Activated gamma-delta T cell treated with anti-CD3 and anti-CD28 coated beads, Interleukin-2, amount 50 U/mL, for 16 hours (primary cell): ENCODE measurements at places on chromosomes 3 and 15.

- no peak for DNase-seq
These were observed 55.2 kb upstream of the CHRNA7 start for GRCh38 chr15:31974855-31975829.

DNA sequence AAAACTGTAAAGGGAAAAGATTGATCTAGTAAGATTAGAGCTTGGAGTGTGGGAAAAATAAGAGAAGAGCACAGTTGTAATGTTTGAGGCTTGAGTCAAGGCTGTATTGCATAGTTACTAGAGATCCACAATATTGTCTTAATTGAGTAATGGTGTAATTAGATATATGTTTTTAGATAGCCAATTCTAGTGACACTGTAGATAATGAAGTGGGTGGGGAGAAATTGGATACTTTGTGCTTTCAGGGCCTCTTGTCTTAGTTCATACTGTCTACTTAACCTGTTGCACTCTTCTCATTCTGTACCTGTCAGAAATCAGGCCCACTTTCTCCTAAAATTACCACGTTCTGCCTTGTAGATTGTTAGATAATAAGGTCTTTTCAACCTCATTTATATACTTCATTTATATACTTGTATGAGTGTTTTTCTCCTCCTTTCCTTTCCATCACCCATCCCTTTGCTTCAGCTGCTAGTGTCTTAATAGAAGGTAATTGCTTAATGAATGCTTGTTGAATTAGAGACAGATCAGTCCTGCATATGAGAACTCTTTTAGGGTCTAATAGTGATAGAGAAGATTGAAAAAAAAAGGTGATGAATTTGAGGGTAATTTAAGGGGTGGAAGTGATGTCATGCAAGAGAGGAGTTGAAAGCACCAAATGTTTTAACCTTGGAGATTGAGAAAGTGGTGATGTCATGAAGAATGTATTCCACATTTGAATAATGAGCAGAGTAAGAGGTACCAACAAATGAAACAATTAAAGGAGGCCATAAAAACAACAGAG, 32.0 kb downstream of the PIK3CA start:
- DNase-seq: no peak

DNA sequence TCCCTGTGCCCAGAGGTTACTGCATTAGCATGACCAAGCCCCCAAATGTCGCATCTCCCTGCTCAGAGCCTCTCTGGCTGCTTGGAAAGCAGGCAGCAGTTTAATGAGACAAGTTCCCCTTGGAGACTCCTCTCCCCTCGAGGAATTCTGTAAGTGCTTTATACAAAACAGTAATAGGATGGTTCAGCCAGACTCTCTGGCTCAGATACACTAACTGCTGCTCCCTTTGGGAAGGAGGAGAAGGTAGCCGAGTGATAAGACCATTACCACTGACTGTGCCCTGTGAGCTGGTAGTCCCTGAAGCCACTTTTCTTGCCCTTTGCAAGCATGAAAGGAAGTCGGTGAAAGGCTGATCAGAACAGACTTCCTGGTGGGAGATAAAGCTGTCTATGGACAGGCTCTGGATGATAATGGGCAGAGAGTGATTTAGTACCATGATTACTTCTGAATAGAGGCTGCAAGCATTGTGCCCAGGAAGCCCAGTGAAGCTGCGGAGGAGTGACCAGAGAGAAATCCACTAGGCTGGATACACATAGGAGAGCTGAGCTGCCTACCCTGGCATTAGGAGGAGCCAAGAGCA, 100.8 kb downstream of the SEMA6D start:
- no peak for DNase-seq

DNA sequence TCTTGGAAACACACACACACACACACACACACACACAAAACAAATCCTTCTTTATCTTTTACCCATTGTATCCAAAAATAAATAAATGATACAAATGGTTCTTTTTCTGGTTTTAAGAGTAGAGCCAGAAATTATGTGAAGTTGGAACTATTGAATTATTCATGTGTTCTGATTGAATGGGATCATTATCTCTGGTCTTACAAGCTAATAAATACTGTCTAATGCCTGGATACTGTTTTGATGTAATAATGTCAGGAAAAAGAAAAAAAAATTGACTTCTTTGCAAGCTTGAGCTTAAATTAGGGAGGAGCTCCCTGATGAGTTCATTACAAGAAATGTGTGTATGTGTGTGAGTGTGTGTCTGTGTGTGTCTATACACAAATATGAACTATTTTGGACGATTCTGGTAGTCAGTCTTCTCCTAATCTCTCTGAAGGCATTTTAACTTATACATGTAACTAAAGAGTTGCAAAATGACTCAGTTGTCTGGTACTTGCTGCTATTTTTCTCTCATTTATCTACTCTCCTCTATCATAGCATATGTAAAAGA, 507.2 kb upstream of the AGTR1 start:
- DNase-seq: no peak

- DNase-seq: no peak
These were observed 25.9 kb downstream of the ADGRG7 start for GRCh38 chr3:100635273-100635701.

GRCh38 chr3:135929670-135930069, 35.9 kb upstream of the PPP2R3A start:
- no peak for DNase-seq

- no peak for DNase-seq
These were observed 32.0 kb upstream of the RYK start for GRCh38 chr3:134282659-134283047.

DNA sequence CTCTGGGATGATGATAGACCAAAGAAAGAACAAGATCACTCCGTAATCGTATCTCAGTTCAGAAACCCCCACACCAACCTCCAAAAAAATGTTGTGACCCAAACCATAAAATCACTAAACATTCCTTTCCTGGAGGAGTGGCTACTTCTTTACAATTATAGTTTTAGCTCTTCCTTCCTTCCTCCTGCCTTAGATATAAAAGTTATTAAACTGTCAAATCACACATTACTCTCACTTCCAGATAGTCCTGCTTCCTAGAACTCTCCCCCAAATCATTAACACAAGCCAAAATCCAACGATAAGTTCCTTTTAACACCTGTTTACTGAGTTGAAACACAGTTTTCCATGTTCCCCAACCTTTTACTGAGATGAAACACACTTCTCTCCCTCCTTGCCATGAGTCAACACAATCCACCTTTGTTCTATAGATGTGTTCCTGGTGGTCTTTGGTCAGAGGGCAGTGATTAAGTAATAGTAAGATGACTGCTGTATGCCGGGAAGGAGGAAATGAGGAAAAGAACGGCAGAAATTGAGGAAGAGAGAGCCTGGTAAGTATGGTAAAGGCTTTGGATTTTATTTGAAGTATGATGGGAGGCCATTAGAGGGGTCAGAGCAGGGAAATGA, 8.3 kb upstream of the CRYGS start:
- no peak for DNase-seq

DNA sequence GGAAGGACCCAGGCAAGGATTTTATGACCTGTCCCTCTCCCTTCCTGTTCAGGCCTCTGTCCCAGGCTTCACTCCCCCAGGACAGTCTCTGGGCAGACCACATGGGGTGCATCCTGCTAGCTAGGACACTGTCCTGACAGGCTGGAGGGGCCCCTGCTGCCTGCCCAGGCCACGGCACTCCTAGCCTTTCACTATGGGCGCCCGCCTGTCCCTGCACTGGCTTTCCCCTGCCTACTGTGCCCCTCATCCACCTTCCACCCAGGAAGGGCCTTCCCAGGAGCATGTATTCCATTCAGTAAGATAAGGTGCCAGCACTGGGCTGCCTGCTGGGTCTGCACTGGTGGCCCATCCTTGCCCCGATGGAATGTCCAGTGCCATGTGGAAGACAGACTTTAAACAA, 145.3 kb downstream of the DNAJB8 start:
- DNase-seq: no peak

DNA sequence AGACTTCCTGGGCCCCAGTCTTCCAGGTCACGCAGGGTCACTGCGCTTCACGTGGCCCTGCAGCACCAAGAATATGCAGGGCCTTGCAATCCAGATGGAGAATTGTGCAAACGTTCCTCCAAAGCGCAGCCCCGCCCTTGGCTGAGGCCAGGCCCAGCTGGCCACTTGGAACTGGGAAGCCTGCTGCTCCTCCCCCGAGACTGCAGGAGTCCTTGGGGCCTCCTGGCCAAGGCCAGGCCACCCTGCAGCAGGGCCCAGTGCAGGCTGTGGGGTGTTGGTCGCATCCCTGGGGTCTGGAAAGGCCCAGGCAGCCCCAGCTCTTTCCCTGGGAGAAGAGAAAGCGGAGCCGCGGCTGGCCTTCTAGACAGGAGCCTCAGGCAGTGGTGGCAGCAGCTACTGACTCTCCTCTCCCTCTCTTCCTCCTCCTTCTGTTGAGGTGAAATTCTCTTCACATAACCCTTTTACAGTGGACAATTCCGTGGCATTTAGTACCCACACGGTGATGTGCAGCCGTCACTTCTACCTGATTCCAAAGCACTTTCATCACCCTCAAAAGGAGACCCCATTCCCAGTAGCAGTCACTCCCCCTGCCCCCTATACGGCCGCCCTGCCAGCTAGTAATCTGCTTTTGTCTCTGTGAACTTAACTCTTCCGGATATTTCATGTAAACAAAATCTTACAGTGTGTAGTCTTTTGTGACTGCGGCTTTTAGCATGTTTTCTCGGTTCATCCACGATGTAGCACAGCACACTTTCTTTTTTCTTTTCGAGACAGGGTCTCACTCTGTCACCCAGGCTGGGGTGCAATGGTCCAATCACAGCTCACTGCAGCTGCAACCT, 103.9 kb downstream of the TMEM266 start:
- DNase-seq: no peak

DNA sequence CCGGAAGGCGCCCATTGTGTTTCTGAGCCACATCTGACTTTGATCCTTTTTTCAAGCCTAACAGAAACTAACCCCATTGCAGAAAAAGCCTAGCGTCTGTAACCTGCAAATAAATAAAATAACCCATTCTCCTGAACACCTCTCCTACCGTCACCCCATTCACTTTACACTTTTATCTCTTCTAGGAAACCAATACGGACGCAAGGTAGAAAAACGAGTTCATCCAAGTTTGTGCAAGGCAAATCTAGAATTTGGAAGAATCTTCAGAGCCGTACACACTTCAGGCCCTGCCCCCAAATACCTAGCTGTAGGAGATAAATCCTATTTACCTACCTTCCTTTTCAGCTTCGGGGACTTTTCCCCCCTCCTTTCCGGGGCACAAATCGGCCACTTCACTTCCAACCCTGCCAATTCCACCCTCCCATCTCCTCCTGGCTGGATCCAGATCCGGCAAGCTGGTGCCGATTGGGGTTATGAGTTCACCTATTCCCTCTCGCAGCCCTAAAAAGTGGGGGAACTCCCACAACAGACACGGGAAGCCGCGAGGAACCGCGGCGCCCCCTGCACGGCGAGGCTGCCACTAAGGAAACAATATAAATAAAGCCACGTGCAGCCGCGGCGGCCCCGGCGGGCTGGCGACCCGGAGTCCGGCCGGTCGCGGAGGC, 987 bp downstream of the PRTG start:
- DNase-seq: no peak

GRCh38 chr3:112606098-112606497, 34.8 kb downstream of the CCDC80 start:
- DNase-seq: no peak

DNA sequence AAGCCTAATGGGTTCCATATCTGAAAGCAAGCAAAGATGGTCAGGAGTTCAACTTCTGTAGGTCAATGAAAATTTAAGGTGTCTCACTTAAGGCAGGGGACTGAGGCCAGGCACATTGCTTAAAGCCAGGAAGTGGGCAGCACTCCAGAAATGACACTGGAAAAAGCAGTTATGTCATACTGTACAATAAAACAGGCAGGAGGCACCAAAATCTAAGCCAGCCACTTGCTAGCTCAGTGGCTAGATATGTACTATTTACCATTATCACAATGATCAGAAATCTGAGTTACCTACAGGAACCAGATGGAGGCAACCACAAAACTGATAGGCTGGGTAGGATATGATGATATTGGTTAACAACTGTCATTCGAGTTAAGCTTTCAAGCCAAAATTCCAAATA, 57.3 kb downstream of the FRMD5 start:
- no peak for DNase-seq

DNA sequence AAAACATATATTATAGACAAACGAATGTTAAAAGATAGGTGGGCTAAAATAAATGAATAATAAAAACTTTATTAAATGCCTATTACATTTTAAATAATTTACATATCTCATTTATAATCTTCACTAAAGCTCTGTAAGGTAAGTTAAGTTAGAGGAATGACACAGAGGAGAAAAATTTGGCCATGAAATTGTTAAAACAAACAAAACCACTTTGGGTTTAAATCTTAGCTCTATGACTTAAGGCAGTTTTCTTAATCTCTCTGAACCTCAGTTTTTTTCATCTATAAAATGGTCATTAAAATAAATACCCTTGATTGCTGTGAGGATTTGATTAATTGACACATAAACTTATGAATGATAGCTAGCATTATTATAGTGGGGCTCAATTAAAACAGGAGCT, 404.8 kb upstream of the ATP11B start:
- no peak for DNase-seq

- DNase-seq: no peak
These were observed 179.6 kb downstream of the EPHB1 start for GRCh38 chr3:134974624-134975023.
